ENCODE measurements at places on chromosomes 12 and 14.

- DNase-seq = no peak
These were observed 76.8 kb downstream of the HMGA2 start for GRCh38 chr12:65900912-65901672.

DNA sequence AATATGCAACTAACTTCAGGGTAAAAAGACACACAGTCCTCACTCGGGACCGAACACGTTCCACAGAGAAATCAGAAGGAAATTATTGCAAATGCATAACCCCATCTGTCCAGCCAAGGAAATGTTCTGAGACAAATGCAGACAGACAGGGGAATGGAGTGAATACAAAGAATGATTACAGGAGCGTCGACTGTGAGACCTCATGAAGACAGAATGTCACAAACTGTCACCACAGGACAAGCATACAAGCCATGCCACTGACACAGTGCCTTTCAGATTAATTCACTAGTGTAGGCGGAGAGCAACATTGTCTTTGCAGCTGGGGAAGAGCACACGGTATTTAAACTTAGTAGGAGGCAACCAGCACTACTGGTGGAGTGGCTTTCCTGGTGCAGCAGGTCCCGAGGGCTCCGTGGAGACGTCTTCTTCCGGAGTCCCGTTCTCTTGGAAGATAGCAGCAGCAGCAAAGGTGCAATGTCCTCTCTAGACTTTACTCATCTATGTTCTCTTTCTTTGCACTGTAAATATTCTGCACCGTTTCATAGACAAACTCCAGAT lies 44.6 kb downstream of the FBXO21 start:
- DNase-seq = no peak

- DNase-seq = no peak
These were observed 19.8 kb downstream of the RPGRIP1 start for GRCh38 chr14:21299562-21300130.

DNA sequence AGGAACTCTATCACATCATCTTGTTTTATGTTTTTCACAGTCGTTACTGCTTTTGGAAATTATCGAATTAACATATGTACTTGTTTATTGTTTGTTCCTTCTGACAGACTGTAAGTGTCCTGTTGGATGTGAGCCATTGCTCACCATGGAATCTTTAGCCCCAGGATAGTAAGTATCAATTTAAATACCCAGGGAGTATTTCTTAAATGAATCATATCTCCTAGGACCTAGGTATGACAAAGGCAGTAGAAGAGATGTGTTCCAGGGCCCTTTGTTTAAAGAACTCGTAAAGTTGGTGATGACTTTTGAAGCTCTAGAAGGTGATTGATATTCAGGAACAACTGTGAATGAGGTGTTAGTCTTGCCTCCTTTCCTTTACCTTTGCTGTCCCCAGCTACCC lies 30.3 kb upstream of the STRAP start:
- DNase-seq = no peak

- no peak for DNase-seq
These were observed 322.2 kb downstream of the AEBP2 start for GRCh38 chr12:19761463-19761862.

DNA sequence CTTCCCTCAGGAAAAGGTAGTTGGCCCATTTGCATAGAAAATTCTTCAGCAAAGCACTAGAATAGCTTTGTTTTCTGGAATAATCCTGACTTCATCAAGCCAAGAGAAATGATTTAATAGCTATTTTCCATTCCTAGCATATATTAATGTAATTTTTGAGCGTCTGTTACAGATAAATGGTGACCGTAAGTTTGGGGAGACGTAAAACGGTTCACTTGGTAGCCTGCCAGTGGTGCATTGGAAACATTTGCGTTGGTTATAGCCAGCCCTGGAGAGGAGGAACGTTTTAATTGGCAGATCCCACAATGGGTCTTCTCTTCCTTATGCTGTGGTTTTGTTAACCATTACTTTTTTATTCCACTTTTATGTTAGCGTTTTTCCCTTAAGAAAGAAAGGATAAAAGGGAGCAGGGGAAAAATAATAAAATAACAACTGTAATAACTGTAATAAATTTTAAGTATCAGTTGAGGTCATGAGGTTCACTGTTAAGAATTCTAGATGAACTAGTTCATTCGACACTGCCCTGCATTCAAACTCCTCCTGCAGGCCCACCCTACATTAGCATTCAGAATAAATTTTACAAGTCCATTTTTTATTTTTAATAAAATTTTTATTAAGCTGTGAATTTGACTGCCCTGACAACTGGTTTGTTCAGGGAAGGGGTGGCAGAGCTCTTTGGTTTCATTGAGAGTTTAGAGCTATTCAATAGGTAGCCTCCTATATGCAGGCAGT lies 300.7 kb downstream of the ERC1 start:
- DNase-seq = no peak

- no peak for DNase-seq
These were observed 30.3 kb downstream of the BCAT1 start for GRCh38 chr12:24918596-24918995.

- DNase-seq = no peak
These were observed 39.7 kb downstream of the KRT80 start for GRCh38 chr12:52151837-52152783.

DNA sequence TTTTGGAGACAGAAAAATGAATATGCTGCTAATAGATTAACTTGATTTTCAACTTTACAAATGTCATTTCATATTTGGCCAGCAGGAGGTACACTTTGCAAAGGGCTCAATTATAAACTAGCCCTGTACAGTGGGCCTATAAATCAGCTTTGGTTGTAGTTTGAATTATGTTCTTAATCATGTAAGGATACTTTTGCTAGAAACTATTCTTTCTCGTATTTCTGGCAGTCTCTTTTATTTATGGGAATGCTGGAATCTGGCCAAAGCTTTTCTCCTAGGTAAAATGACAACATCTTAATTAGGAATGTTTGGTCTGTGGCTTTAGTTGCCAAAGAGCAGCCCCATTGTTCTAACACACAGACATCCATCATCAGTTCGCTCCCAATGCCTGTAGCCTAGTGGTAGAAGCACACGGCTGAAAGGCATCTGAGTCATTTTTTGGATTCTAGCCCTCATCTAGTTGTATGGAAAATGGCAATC lies 1322.3 kb upstream of the SEL1L start:
- DNase-seq = peak; percentile 72

DNA sequence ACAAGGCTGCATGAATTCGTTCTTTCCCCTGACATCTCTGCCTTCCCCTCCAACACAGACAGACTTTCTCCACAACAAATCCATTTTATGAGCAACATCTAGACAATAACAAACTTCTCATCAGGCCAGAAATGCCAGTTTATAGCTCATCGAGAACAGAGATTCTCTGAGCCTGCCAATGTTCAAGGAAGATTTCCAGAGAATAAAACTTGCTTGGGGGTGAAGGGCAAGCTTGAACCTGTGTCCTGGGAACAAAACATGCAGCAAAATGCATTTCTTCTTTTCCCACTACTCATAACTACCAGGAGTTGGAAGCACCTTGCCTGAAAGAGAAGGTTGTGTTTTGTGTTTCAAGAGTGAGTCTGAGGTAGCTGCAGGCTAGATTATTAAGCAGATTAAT lies 6.8 kb downstream of the MAP1LC3B2 start:
- no peak for DNase-seq

GRCh38 chr12:72677846-72678245 lies 405.7 kb downstream of the TRHDE start:
- DNase-seq = no peak

- peak; percentile 83 for DNase-seq
These were observed 53.1 kb downstream of the TSPAN9 start for GRCh38 chr12:3130057-3130830.

- peak; percentile 77 for DNase-seq
These were observed 21.8 kb upstream of the SMCO2 start for GRCh38 chr12:27424631-27425230.

DNA sequence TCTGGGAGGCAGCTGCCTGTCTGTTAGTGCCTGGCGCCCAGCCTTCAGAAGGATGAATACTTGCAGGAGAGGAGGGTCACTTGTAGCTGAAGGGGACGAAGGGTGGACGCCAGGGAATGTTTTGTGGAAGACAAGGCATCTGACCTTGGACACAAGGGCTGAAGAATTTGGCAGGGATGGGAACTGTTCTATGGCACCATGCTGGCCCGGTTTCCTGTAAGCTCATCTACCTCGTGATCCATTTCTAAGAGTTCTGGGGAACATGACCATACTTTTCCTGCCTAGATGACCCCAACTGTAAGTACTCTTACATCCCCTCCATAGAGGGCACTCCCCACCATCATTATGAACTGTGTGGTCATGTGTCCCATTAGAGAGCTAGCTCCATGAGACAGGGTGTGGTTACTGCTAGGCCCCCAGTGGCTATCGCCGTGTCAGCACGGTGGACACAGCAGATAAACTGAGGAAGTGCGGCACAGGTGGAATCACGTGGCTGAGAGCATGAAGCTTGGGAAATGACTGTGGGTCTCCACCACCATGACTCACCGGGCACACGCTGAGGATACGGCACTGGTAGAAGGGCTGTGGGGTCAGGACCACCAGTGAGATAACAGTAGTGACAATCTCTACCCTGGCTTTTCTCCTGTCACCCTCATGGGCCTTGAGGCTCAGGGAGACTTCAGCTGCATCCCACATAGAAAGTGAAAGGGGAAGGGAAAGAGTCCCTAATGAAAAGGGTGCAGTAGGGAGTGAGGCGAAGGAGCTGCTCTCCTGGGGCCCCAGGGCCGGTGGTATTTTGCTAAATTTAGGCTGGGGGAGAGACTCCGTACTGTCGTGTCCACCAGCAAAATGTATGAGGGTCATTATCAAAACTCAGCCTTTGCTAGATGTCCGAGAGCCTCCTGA lies 252.6 kb downstream of the FOXN3 start:
- no peak for DNase-seq
